ENCODE measurements at places on chromosomes 6 and 20. TPM values are rescaled to one million over a fixed set of nuclear protein-coding genes. Genes with fewer than 3 reads are reported as not detected.

DNA sequence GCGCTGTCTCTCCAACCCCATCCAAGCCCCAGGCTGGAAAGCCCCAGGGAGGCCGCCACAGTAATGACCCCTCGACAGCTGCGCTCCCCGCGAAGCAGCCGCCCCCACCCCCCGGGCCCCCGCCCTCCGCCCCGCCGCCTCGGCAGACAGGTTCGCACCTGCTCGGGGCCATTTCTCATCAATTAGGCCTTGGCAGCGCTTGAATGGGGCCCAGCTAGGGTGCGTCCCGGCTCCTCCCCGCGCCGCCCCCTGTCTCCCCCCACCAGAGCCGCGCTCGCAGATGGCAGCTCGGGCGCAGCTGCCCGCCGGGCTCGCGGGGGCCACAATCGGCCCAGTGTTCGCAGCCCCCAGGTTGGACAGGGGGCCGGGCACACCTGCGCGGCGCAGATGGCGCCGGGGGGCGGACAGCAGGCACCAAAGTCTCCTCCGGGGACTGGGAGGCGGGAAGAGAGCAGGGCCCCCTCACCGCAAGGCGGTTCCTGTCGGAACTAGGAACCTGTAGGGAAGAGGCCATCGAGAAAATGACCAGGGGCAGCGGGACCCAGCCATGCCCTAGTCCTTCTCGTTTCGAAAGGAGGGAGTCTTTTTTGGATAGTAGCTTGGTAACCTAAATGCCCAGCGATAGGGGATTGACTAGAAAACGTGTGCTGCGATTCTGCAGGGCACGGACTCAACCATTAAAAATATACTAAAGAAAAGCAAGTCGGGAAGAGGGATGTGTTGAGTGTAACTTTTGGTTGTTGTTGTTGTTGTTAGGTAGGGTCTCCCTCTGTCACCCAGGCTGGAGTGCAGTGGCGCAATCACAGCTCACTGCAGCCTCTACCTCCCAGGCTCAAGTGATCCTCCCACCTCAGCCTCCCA is 83.2 kb upstream of the EYA2 start:
- no peak for DNase-seq
- peaks cover 23% of the 10 kb centered on the region for H3K27me3 ChIP-seq
- no peak overlapping the region for H3K4me3 ChIP-seq
- H3K36me3 ChIP-seq = no peaks in the 10 kb centered on the region
- H3K4me1 ChIP-seq = no peaks in the 10 kb centered on the region

Gene C6orf120
- total RNA-seq = 18.9 TPM

DNA sequence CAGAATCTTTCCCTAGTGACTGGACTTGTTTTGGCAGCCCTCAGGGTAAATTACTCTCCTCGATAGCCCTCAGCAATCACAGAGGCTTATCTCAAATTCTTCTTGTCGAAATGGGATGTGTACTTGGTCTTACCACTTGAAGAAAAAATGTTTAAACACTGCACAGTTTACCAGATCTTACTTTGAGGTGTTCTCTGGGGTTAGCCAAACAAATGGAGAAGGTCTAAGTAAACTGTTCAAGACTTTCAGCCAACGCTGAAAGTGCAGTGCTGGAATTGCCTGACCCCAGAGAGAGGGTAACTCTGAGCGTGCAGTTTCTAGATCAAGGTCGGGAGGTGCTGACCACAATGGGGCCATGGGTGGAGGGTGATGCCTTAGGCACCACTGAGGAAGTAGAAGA is 39.2 kb downstream of the MYLIP start:
- DNase-seq = no peak
- H3K4me1 ChIP-seq = peaks cover 48% of the 10 kb centered on the region
- no peak overlapping the region for H3K4me3 ChIP-seq
- no peaks in the 10 kb centered on the region for H3K36me3 ChIP-seq
- H3K27ac ChIP-seq = peak overlapping the region; percentile 13
- H3K27me3 ChIP-seq = peaks cover 3% of the 10 kb centered on the region

GRCh38 chr20:31967830-31968249 is at the start of gene XKR7:
XKR7 (plus strand) TSS chr20:31968151; CDS start chr20:31968176, 25 bp downstream.
- DNase-seq = peak; percentile 14
- peak within 1 kb of the TSS; percentile 83 for H3K4me3 ChIP-seq
- H3K27me3 ChIP-seq = peaks cover 27% of the 10 kb centered on the region
- peaks cover 5% of the 10 kb centered on the region for H3K4me1 ChIP-seq
- no peaks in the 10 kb centered on the region for H3K36me3 ChIP-seq
- no peak within 1 kb of the TSS for H3K27ac ChIP-seq

Gene COL11A2
- 0.37 TPM for total RNA-seq

DNA sequence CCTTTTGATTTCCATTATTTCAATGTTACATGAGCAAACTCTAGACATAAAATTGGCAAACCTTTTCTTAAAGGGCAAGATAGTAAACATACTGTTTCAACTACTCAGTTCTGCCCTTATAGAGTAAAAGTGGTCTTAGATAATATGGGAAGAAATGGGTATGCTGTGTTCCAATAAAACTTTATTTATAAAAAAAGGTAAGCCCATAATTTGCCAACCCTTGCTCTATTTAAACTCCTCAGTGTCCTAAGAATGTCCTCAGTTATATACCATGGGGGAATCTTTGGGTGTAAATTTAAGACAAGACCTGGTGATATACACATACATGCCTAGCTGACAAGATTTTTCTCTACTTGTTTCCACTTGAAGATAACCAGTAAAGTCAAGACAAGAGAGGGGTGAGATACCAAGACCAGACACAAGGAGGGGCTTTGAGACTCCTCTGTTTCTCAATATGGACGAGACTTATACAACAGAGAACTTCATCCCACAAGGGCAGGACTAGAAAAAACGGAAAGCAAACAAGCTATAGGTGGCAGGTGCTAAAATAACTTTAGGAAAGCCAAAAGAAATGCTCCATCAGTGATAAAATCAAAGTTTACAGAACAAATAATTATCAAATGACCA is 10.5 kb downstream of the SNX3 start:
- no peaks in the 10 kb centered on the region for H3K27me3 ChIP-seq
- peaks cover 39% of the 10 kb centered on the region for H3K36me3 ChIP-seq
- H3K27ac ChIP-seq = no peak overlapping the region
- DNase-seq = no peak
- peaks cover 22% of the 10 kb centered on the region for H3K4me1 ChIP-seq
- no peak overlapping the region for H3K4me3 ChIP-seq

- no peaks in the 10 kb centered on the region for H3K36me3 ChIP-seq
- H3K27me3 ChIP-seq = peaks cover 3% of the 10 kb centered on the region
- DNase-seq = no peak
- no peak overlapping the region for H3K27ac ChIP-seq
- no peak overlapping the region for H3K4me3 ChIP-seq
- peaks cover 39% of the 10 kb centered on the region for H3K4me1 ChIP-seq
Observed at GRCh38 chr6:157984686-157985225, 3.1 kb downstream of the SYNJ2 start.

Gene RBPJL
- total RNA-seq = not detected

- H3K4me3 ChIP-seq = no peak overlapping the region
- H3K36me3 ChIP-seq = peaks cover 9% of the 10 kb centered on the region
Observed at GRCh38 chr6:44809258-44809657, 421.8 kb downstream of the CDC5L start.

Gene POU3F2
- not detected for total RNA-seq

Gene NKX2-4
- total RNA-seq = not detected

Gene MMP24OS
- total RNA-seq = 31.4 TPM

Gene SLC44A4
- 0.18 TPM for total RNA-seq

GRCh38 chr6:25336996-25337395 is 57.8 kb downstream of the CARMIL1 start:
- no peak for DNase-seq
- no peaks in the 10 kb centered on the region for H3K4me1 ChIP-seq
- no peak overlapping the region for H3K27ac ChIP-seq
- no peak overlapping the region for H3K4me3 ChIP-seq

Gene CNR1
- not detected for total RNA-seq

- no peaks in the 10 kb centered on the region for H3K36me3 ChIP-seq
- no peaks in the 10 kb centered on the region for H3K27me3 ChIP-seq
- no peak overlapping the region for H3K4me3 ChIP-seq
- DNase-seq = no peak
- peaks cover 21% of the 10 kb centered on the region for H3K4me1 ChIP-seq
Observed at GRCh38 chr6:21157186-21157929, 436.2 kb upstream of the SOX4 start.

Gene TRIM10
- total RNA-seq = 0.09 TPM

DNA sequence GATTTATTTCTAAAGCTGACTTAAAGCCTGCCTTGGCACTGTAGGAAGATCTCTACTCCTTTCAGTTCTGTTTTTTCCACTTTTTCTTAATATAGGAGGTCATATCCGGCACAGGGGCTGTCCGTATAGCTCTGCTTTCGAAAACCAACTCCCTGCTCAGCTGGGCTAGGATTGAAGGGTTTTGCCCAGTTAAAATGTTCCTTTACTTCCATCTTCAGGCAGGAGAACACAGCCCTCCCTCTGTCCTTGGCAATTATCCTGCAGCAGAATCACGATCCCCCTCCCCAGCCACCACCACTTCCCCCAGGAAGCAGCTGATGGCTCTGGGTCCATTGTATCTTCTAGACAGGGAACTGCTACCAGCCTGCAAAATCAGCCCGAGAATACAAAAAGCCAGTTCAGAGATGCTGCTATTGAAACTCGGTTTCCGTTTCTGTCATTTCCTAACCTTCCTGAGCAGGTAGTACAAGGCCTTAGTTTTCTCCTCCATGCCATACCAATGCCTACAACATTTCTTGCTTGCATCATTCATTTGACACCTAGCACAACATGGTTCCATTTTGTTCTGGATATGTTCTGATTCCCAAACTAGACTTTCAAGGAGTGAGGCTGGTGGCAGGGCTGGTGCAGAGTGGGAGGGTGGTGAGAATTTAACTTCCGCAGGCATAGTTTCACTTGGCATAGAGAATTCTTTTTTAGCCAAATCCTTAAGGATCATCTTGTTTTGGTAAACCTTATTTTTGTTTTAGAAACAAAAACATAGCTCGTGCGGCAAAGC is 53.9 kb downstream of the FAM50B start:
- no peak for DNase-seq
- H3K27me3 ChIP-seq = peaks cover 35% of the 10 kb centered on the region
- no peaks in the 10 kb centered on the region for H3K4me1 ChIP-seq
- H3K27ac ChIP-seq = no peak overlapping the region
- no peak overlapping the region for H3K4me3 ChIP-seq
- no peaks in the 10 kb centered on the region for H3K36me3 ChIP-seq

GRCh38 chr6:105135056-105135455 is 44.8 kb downstream of the POPDC3 start:
- no peak overlapping the region for H3K27ac ChIP-seq
- no peak overlapping the region for H3K4me3 ChIP-seq
- no peaks in the 10 kb centered on the region for H3K36me3 ChIP-seq
- DNase-seq = no peak
- H3K4me1 ChIP-seq = peaks cover 3% of the 10 kb centered on the region
- peaks cover 56% of the 10 kb centered on the region for H3K27me3 ChIP-seq

- DNase-seq = no peak
- no peaks in the 10 kb centered on the region for H3K4me1 ChIP-seq
- no peaks in the 10 kb centered on the region for H3K27me3 ChIP-seq
- no peak overlapping the region for H3K27ac ChIP-seq
- H3K36me3 ChIP-seq = peaks cover 49% of the 10 kb centered on the region
Observed at GRCh38 chr20:62885046-62885895, 23.6 kb upstream of the TCFL5 start.

- no peak for DNase-seq
- peaks cover 6% of the 10 kb centered on the region for H3K27me3 ChIP-seq
- H3K4me3 ChIP-seq = no peak overlapping the region
- H3K4me1 ChIP-seq = no peaks in the 10 kb centered on the region
- no peaks in the 10 kb centered on the region for H3K36me3 ChIP-seq
Observed at GRCh38 chr6:144264270-144265060, 20.7 kb upstream of the UTRN start.

DNA sequence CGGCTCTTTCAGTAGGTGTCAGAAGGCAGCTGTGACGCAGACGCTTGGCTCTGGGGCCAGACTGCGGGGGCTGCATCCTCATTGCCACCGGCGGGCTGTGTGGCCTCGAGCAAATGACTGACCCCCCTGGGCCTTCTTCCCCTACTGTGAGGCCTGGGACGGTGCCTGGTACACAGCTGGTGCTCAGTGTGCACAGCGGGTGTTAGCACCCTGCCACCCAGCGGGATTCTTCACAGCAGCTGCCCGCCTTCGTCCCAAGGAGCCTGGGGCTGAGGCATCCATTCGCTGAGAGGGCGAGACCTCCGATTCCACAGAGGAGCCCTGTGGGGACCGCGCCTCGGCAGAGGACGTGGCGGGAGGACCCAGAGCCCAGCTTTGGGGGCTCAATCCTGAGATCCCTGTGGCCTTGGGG is 10.6 kb downstream of the SLCO4A1 start:
- H3K27ac ChIP-seq = no peak overlapping the region
- DNase-seq = no peak
- H3K4me3 ChIP-seq = no peak overlapping the region
- peaks cover 51% of the 10 kb centered on the region for H3K36me3 ChIP-seq

GRCh38 chr6:14476793-14477531 is 359.4 kb downstream of the CD83 start:
- H3K4me1 ChIP-seq = peaks cover 14% of the 10 kb centered on the region
- no peak overlapping the region for H3K4me3 ChIP-seq
- DNase-seq = no peak
- H3K27ac ChIP-seq = no peak overlapping the region

Gene HLA-F
- 278 TPM for total RNA-seq

All from activated T-helper 2 cell treated with anti-CD3 and anti-CD28 coated beads, Interferon-gamma antibody, Interleukin-2, Interleukin-4, amounts not matched to agents 10 μg/mL and 5 μg/mL and 100 μg/mL, durations not matched to agents 14 hours and 24 hours and 36 hours (primary cell).